ENCODE measurements at places on chromosomes 2 and 18. TPM values are rescaled to one million over a fixed set of nuclear protein-coding genes. Genes with fewer than 3 reads are reported as not detected.
A peak's percentile ranks its signal among the peaks of the same experiment; 100 is the strongest.

- DNase-seq, result peak; percentile 85
Measured at GRCh38 chr2:130288467-130289403, 54.0 kb upstream of the IMP4 start.

Gene POTEI
- 0.07 TPM for total RNA-seq

GRCh38 chr18:24850532-24850931, 390.1 kb downstream of the HRH4 start:
- peak; percentile 32 for DNase-seq

GRCh38 chr2:94994914-94995552, 30.5 kb upstream of the MAL start:
- DNase-seq, result no peak

DNA sequence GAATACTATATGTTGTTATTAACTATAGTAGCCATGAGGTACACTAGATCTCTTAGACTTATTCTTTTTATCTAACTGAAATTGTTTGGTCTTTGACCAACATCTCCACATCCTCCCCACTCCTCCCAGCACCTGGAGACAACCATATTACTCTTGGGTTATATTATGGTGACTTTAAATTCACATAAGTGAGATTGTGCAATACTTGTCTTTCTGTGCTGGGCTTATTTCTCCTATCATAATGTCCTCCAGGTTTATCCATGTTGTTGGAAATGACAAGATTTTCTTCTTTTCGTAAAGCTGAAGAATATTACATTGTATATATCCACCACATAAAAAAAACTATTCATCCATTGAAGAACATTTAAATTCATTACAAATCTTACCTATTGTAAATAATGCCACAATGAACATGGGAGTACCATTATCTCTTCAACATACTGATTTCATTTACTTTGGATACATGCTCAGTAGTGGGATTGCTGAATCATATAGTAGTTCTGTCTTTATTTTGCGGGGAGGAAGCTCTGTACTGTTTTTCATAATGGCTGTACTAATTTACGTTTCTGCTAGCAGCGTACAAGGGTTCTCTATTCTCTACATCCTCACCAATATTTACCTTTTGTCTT, 159.2 kb upstream of the SCN7A start:
- DNase-seq, result no peak

Gene SOWAHC
- 27.1 TPM for total RNA-seq

Gene MBP
- total RNA-seq, result 8.6 TPM

GRCh38 chr2:123015186-123015585, 1009.9 kb upstream of the CNTNAP5 start:
- no peak for DNase-seq

Gene IGFBP5
- total RNA-seq, result 10.2 TPM

GRCh38 chr2:10760794-10761504, 39.5 kb downstream of the ATP6V1C2 start:
- DNase-seq, result no peak

DNA sequence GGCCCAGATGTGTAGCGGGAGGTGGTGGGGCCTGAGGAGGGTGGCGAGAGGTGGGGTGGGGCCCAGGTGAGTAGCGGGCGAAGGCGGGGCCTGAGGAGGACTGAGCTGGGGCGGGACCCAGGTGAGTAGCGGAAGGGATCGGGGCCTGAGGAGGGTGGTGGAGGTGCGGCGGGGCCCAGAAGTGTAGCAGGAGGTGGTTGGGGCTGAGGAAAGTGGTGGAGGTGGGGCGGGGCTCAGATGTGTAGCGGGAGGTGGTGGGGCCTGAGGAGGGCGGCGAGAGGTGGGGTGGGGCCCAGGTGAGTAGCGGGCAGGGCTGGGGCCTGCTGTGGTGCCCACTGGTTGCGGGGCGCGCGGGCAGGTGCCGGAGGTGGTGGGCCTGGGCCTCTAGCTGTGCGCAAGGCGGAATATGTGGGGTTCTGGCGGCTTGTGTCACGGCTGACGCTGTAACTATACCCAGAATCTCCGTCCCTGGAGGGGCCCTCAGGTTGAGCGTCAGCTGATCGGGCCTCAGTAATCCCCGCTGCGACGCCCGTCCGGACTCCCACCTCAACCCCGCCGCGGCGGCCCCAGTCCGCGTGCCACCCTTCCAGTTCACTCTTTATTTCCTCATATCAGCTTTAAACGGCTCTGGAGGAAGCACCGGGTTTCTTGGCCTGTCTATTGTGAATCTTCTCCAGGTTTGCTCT, 866 bp upstream of the SF3B6 start:
- no peak for DNase-seq

Gene FER1L5
- total RNA-seq, result 0.07 TPM

DNA sequence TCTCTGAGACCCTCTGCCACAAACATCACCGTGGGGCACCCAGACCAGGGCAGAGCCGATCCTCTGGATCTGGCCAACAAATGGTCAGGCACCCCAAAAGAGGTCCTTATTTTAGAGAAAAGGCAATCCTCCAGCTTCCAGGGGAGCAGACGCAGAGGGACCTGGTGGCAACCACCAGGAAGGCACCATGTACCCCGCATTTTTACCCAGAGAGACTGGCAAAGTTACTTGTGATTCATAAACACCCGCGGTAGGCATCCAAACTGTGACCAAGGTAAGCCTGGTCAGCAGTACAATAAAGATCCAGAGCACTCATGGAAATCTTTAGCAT, 10.5 kb downstream of the LIMS2 start:
- DNase-seq, result no peak

Gene ONECUT2
- 0.89 TPM for total RNA-seq

DNA sequence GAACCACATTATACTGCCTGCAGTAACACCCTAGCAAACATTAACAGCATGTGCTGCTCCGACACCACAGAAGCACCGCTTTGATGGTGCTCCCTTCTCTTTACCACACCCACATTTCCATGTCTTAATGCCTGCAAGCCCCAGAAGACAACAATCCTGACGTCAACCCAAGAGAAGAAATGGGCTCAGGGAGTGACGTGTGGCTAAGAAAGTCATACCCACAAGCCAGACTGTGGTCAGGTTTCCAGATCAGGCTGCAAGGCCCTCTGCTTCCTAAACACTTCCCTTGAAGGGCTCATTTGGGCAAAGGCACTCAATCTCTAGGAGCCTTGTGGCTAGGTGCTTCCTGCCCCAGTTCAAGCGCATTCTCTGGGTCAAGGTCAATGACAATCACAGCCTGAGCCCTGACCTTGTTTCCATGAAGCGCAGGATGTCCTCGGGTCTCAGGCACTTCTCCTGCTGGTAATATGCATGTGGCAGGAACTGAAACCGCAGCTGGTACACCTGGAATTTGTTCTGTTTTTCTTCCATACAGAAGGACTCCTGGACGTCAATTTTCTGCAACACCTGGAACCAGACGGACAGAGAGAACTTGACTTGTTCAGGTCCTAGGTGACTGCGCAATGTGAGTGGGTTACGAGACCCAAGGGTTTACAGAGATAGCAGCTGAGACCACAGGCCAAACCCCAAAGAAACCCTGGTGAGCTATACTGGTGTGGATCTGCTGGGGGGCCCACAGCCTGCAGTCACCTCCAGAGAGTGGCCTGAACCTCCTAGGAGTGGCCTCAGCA, 67.2 kb downstream of the POLR1A start:
- no peak for DNase-seq

DNA sequence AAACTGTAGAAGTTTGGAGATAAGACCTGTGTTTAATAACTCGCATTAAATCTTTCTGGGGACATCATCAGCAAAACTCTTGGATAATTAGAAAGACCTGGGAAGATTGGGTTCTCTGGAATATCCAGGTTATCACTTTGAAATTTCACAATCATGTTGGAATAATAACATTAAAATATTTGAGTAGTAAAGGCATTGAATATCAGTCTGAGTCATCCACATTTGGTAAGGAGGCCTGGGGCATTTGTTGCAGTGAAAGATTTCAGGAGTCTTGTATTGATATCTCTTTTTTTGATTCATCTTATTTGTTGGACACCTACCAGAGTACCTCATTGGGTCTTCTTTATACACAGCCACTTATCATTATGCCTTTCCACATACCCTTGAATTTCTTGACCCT, 95.9 kb downstream of the EPB41L5 start:
- DNase-seq, result no peak
